ENCODE measurements at places on chromosomes 6 and 20.

- DNase-seq, result no peak
Observed at GRCh38 chr6:168468045-168468444, 27.1 kb downstream of the SMOC2 start.

DNA sequence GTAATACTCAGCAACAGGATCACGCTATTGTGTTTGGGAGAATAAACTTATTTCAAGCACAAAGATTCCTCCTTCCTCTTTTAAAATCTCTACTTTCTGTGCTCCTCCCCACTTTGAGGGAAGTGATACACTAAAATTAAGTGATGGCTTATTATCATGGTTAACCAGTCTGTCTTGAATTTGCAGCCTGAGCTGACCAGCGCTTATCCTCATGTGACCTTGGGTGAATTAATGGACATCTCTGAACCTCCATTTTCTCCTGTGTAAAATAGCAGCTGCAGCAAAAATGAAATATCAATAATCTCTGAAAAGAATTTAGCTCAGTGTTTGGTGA is 222.6 kb downstream of the BCAS1 start:
- no peak for DNase-seq

GRCh38 chr20:10699941-10700340 is 26.1 kb upstream of the JAG1 start:
- no peak for DNase-seq

GRCh38 chr20:17897566-17898307 is 70.9 kb downstream of the SNX5 start:
- DNase-seq, result no peak

- DNase-seq, result no peak
Observed at GRCh38 chr20:24212494-24212893, 223.9 kb upstream of the GGTLC1 start.
